ENCODE measurements at places on chromosomes 13 and 19. TPM values are rescaled to one million over a fixed set of nuclear protein-coding genes. Genes with fewer than 3 reads are reported as not detected.

Gene ZNF160
- 35.7 TPM for total RNA-seq

Gene LILRA6
- not detected for total RNA-seq

Gene AMER2
- not detected for total RNA-seq

Gene CNFN
- total RNA-seq: not detected

Gene MYO1F
- 441 TPM for total RNA-seq

Gene RGCC
- 34.7 TPM for total RNA-seq

Gene URI1
- 48.3 TPM for total RNA-seq

Gene ZNF584
- total RNA-seq: 11.2 TPM

Gene SPATA13
- total RNA-seq: 51.0 TPM

Gene NCCRP1
- not detected for total RNA-seq

Gene CYP4F3
- not detected for total RNA-seq

Gene DACH1
- total RNA-seq: not detected

GRCh38 chr19:13025819-13026456, 30.7 kb downstream of the NFIX start:
- H3K4me3 ChIP-seq: no peak overlapping the region
- peaks cover 68% of the 10 kb centered on the region for H3K27me3 ChIP-seq
- no peak for DNase-seq
- H3K27ac ChIP-seq: no peak overlapping the region

- no peak overlapping the region for H3K27ac ChIP-seq
- no peaks in the 10 kb centered on the region for H3K36me3 ChIP-seq
- no peaks in the 10 kb centered on the region for H3K4me1 ChIP-seq
- H3K4me3 ChIP-seq: no peak overlapping the region
- H3K27me3 ChIP-seq: peaks cover 23% of the 10 kb centered on the region
Measured at GRCh38 chr13:42628666-42629065, 54.7 kb downstream of the TNFSF11 start.

- DNase-seq: no peak
- no peak overlapping the region for H3K4me3 ChIP-seq
- peak overlapping the region; percentile 96 for H3K27ac ChIP-seq
- peaks cover 38% of the 10 kb centered on the region for H3K4me1 ChIP-seq
- peaks cover 34% of the 10 kb centered on the region for H3K36me3 ChIP-seq
Measured at GRCh38 chr19:46718934-46719622, 2.2 kb upstream of the PRKD2 start.

GRCh38 chr13:45393941-45394570, 24.1 kb downstream of the SLC25A30 start:
- no peak overlapping the region for H3K4me3 ChIP-seq
- H3K27me3 ChIP-seq: no peaks in the 10 kb centered on the region
- peak overlapping the region; percentile 35 for H3K27ac ChIP-seq
- H3K4me1 ChIP-seq: peaks cover 47% of the 10 kb centered on the region
- H3K36me3 ChIP-seq: peaks cover 43% of the 10 kb centered on the region

DNA sequence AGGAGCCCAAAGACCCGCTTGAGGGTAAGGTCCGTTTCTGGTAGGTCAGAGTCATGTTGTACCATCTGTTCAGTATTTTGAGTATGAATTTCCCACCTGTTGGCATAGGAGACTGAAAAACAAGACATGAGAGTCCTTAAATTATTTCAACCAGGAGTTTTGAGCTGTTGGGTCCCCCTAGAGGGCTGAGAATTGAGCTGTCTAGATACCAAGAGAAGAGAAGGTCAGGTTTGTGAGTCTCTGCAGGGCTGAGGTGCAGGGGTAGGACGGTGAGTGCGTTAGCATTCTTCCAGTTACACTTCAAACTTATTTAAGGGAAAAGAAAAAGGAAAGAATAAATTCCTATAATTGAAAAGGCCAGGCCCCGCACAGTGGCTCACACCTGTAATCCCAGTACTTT, 5.0 kb downstream of the CBLC start:
- peaks cover 4% of the 10 kb centered on the region for H3K4me1 ChIP-seq
- H3K27me3 ChIP-seq: peaks cover 8% of the 10 kb centered on the region
- H3K36me3 ChIP-seq: no peaks in the 10 kb centered on the region
- no peak overlapping the region for H3K4me3 ChIP-seq
- no peak for DNase-seq

- H3K4me3 ChIP-seq: no peak overlapping the region
- H3K4me1 ChIP-seq: no peaks in the 10 kb centered on the region
- no peak overlapping the region for H3K27ac ChIP-seq
- no peaks in the 10 kb centered on the region for H3K27me3 ChIP-seq
- no peaks in the 10 kb centered on the region for H3K36me3 ChIP-seq
- DNase-seq: no peak
Measured at GRCh38 chr13:66994097-66994496, 236.0 kb downstream of the PCDH9 start.

DNA sequence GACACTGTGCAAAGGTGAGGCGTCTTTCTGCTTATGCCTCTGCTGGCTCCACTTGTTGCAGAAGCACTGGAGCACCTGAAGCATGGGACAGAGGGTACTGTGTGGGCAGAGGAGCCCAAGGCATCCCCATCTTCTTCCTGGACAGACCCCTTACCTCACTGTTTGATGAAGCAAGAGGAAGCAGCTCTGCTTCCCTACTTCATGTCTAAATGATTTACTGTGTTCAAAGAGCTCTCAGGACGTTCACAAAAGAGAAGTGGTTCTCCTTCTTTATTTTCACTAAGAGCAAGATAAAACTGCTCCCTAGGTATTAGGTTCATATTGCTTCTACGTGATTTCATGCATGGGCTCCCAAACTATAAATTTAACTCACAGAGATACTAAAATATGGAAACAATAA, 1635.4 kb upstream of the SLC10A2 start:
- DNase-seq: no peak
- H3K27me3 ChIP-seq: no peaks in the 10 kb centered on the region
- H3K36me3 ChIP-seq: no peaks in the 10 kb centered on the region
- no peak overlapping the region for H3K27ac ChIP-seq

DNA sequence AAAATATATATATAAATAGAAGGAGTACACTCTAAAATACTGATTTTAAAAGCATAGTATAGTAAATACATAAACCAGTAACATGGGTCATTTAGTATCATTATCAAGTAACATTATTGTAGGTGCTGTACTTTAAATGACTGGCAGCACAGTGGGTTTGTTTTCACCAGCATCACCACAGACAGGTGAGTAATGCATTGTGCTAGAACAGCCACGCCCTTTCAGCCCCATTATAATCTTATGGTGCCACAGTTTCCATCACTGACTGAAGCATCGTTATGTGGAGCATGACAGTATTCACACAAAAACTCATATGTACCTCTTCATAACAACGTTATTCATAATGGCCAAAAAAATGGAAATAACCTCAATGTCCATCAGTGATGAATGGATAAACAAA, 88.3 kb downstream of the DHRS12 start:
- H3K27me3 ChIP-seq: no peaks in the 10 kb centered on the region
- H3K27ac ChIP-seq: no peak overlapping the region
- H3K4me1 ChIP-seq: peaks cover 5% of the 10 kb centered on the region
- H3K4me3 ChIP-seq: no peak overlapping the region

DNA sequence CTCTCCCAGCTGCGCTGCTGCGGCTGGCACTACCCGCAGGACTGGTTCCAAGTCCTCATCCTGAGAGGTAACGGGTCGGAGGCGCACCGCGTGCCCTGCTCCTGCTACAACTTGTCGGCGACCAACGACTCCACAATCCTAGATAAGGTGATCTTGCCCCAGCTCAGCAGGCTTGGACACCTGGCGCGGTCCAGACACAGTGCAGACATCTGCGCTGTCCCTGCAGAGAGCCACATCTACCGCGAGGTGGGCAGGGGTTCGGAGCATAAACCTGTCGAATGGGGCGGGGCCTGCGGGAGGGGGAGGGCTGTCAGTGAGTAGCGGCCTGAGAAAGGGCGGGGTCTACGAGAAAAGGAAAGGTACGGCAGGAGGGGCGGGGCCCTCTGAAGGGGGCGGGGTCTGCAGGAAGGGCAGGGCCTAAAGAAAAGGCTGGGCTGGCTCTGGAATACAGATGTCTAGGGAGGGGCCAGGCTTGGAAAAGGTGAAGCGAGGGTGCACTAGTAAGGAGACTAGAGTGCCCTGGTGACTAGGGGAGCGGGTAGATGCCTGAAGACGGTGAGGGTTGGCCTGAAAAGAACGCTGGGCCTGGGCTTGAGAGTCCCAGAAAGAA, 3.6 kb downstream of the CD37 start:
- H3K36me3 ChIP-seq: peaks cover 29% of the 10 kb centered on the region
- H3K4me1 ChIP-seq: peaks cover 52% of the 10 kb centered on the region
- no peak overlapping the region for H3K4me3 ChIP-seq

GRCh38 chr19:23318143-23318542, 67.9 kb upstream of the ZNF724 start:
- no peaks in the 10 kb centered on the region for H3K4me1 ChIP-seq
- no peak overlapping the region for H3K27ac ChIP-seq
- H3K27me3 ChIP-seq: no peaks in the 10 kb centered on the region

DNA sequence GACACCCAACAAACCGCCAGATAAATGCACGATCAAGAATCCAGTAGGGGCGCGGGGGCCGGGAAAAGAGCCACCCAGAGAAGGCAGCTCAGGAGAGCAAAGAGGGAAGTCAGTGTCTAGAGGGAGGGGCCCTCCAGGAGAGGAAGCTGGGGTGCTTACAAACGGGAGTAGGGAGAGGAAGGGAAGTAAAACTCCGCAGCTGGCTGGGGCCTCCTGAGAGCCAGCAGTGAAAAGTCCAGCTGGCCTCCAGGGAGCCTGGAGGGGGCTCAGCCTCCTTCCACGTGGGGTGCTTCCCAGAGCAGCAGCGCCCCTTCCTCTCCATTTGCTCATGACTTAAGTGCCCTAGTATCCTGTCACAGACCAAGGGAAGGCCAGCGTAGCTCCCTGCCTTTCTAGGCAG, 51.8 kb downstream of the TMED1 start:
- no peaks in the 10 kb centered on the region for H3K27me3 ChIP-seq
- peaks cover 64% of the 10 kb centered on the region for H3K36me3 ChIP-seq
- no peak overlapping the region for H3K4me3 ChIP-seq

- H3K27me3 ChIP-seq: peaks cover 29% of the 10 kb centered on the region
- no peak overlapping the region for H3K4me3 ChIP-seq
- no peak for DNase-seq
- H3K4me1 ChIP-seq: peaks cover 5% of the 10 kb centered on the region
Measured at GRCh38 chr19:35034005-35034502, 3.8 kb downstream of the SCN1B start.

- H3K4me3 ChIP-seq: no peak overlapping the region
- H3K4me1 ChIP-seq: peaks cover 4% of the 10 kb centered on the region
- no peak overlapping the region for H3K27ac ChIP-seq
- no peak for DNase-seq
- H3K27me3 ChIP-seq: no peaks in the 10 kb centered on the region
- peaks cover 47% of the 10 kb centered on the region for H3K36me3 ChIP-seq
Measured at GRCh38 chr19:47075941-47076340, 27.5 kb upstream of the TMEM160 start.

All from activated CD8-positive, alpha-beta memory T cell treated with anti-CD3 and anti-CD28 coated beads, Interleukin-2, amount 10 ng/mL, durations not matched to agents 7 days and 5 days (primary cell).